ENCODE measurements at places on chromosomes 2 and 18. TPM values are rescaled to one million over a fixed set of nuclear protein-coding genes. Genes with fewer than 3 reads are reported as not detected.
A peak's percentile ranks its signal among the peaks of the same experiment; 100 is the strongest.

Gene SAG
- not detected for total RNA-seq

Gene EPHA4
- 9.0 TPM for total RNA-seq

GRCh38 chr2:198315791-198316630, 511.6 kb downstream of the PLCL1 start:
- no peak for DNase-seq

Gene IL1F10
- not detected for total RNA-seq

DNA sequence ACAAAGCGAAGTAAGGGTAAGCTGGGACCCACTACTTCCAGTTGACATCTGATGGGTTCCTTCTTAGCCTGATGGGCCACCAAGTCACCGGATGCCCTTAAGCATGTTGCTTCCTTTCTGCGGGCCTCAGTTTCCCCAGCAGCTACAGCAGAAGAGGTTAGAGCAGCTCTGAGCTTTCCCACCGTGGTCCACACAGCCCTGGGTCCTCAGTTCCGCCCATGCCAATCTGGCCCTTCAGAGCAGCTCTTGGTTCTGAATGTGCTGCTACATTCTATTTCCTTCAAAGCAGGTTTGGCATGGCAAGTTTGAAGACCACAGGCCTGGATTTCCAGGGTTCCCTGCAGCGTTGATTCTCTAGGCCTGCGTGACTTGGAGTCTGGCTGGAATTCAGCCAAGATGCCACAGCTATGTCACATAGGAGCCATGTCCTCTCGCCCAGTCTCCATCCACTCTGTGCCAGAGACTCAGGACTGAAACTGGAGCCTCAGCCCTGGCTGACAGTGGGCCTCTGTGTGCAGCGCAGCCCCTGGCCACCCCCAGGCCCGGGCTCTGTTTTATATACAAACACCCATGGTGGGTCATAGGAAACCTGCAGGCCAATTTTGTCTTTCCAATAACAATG, 79.6 kb downstream of the TFCP2L1 start:
- DNase-seq: peak; percentile 56

- no peak for DNase-seq
These were observed 7.0 kb downstream of the GCFC2 start for GRCh38 chr2:75703589-75704287.

- no peak for DNase-seq
These were observed 510 bp upstream of the DNAH6 start for GRCh38 chr2:84515788-84516187.

- DNase-seq: no peak
These were observed 2.5 kb downstream of the CHN1 start for GRCh38 chr2:175002547-175003274.

DNA sequence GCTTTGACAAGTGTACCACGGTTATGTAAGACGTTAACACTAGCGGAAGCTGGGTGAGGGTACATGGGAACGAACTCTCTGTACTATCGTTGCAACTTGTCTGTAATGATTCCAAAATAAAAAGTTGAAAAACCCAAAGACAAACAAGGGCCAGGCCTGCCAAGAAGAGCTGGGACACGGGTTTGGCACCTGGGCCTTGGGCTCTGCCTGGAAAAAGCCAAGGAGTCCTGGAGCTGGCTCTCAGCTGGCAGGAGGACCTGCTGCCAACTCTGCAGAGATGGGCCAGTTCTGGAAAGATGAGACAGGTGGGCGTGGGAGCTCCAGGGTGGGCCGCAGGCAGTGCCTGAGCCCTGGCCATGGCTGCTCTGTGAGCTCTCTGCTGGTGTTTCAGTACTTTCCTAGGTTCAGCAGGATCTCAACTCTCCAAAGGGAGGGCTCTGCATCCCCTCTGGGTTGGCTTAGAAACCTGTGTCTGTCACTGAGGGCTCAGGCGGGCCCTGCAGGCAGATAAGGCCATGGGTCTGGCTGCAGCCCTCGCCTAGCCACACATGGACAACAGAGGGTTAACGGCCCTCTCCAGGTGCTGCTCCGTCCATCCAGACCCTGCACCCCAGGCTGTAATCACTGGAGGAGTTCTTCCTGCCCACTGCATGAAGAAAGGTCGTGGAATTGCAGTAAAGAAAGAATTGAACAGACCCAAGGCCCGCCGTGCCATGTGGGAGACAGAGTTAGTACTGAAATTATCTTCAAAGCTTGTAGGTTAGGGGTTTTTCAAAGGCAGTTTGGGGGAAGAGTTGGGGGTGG, 89.9 kb downstream of the RHOB start:
- DNase-seq: no peak

GRCh38 chr18:21362831-21363230, 120.8 kb downstream of the GREB1L start:
- no peak for DNase-seq

DNA sequence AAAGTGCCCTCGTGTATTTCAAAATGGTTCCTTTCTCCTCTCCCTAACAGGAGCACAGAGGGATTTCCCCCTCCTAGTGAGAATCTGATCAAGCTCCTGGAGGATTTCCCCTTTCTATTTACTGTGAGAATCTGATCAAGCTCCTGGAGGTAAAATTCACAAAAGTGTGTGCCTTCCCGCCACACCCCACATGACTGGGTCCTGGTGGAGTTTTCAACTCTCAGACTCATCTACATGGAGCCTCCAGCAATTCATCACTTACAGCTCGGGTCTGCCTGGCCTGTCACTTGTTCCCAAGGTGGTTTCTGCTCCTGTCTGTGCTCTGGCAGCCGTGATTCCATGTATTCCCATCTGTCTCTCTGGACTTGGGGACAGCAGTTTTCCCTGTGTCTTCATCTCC, 590.7 kb downstream of the FBXO15 start:
- DNase-seq: no peak

Gene MC2R
- not detected for total RNA-seq

- DNase-seq: no peak
These were observed 619.2 kb downstream of the IRS1 start for GRCh38 chr2:226180281-226180884.

Gene GALNT3
- total RNA-seq: 96.6 TPM

Gene SCYGR4
- not detected for total RNA-seq

Gene PRSS56
- total RNA-seq: not detected

GRCh38 chr2:214591366-214591765, 180.5 kb downstream of the VWC2L start:
- no peak for DNase-seq

Gene UNC80
- total RNA-seq: 14.5 TPM

Gene LRATD1
- 33.4 TPM for total RNA-seq

GRCh38 chr18:78595924-78596573, 383.6 kb upstream of the SALL3 start:
- DNase-seq: no peak

Gene TUBA3E
- total RNA-seq: not detected

- no peak for DNase-seq
These were observed 59.9 kb downstream of the VIT start for GRCh38 chr2:36756438-36756837.

Gene ATG9A
- 73.1 TPM for total RNA-seq

Gene THSD7B
- 0.75 TPM for total RNA-seq

Gene TGFA
- 51.0 TPM for total RNA-seq

DNA sequence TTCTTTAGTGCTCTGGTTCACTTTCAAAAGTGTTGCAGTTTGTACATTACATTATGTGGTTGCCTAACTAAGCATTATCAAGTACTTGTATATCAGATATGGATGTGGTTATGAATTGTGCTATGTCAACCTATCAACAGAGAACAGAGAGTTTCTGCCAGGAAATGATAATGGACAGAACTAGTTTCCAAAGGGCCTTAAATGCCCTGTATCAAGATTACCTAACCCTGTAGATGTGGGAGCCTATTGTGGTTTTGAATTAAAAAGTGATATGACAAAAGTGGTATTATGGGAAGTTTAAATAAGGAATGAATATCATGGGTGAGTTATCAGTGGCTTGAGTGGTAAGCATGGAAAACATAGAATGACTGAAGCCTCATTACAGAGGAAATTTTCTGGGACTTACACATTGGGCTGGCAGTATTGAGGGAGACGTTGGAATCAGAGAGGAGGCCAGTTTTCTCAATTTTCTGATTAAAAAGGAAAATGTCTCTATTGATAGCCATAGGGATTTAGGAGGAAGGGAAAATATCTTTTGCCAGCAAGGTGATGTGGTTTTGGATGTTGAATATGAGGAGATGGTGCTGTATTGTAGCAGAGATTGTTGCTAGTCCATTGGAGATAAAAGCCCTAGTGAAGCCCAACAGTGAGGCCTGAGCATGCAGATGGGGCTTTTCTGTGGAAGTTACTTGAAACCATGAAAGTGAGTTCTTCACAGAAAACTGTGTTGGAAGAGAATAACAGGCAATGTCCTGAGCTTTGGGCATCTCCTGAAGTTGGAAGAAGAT, 140.7 kb downstream of the TTC27 start:
- no peak for DNase-seq

DNA sequence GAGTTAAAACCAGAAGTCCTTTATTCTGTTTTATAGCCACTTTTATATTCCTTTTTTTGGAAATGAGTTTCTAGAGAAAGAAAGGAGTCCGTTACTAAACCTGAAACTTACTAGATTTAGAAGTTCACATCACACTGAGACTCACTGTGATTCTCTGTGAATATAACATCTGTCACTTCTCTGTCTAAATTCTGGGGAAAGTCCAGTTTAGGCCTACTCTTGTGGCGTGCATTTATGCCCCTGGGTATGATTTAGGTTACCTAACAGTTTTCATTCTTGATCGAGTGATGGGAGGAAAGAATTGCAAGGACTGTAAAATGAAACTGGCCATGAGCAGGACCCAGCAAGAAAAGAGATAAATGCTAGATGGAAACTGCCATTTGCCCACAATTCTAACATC, 449.6 kb downstream of the SPAG16 start:
- DNase-seq: no peak
